ENCODE measurements at places on chromosomes 3 and 15. TPM values are rescaled to one million over a fixed set of nuclear protein-coding genes. Genes with fewer than 3 reads are reported as not detected.

The ADPGK gene
- total RNA-seq: 53.7 TPM

GRCh38 chr3:42502429-42503250, at the start of gene VIPR1:
Gene VIPR1 (plus strand): TSS chr3:42502643. CDS start chr3:42502736, 93 bp downstream.
- peaks cover 10% of the 10 kb centered on the region for H3K4me1 ChIP-seq
- peak; percentile 78 for DNase-seq
- peak within 1 kb of the TSS; percentile 72 for H3K4me3 ChIP-seq
- peaks cover 23% of the 10 kb centered on the region for H3K27me3 ChIP-seq
- H3K36me3 ChIP-seq: no peaks in the 10 kb centered on the region
- H3K27ac ChIP-seq: peak within 1 kb of the TSS; percentile 5

DNA sequence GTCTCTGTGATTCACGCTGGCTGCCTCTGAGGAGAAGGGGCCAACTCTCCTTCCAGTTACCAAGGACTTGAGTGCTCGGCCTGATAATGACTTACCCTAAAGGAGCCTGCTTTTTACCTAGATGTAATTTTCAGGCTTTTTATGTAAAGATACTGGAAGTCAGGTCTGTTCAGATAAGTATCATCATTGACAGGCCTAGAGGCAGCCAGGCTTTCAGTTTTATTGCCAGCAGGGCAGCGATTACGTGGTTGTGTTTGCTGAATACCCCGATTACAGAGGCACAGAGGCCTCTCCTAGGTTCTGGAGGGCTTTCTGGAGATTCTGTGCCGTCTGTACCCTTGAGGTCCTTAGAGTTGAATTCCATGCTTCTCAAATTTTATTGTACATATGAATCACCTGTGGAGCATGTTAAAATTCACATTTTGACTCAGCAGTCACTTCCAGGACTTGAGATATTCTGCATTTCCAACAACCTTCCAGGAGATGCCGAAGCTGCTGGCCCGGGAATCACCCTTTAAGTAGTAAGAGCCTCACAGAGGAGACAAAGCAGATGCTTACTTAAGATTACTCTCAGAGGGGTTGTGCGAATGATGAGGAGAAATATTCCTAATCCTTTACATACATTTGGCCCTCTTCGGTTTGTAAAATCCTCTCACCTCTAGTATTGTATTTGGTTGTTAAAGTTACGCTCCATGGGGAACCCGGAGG, 160.1 kb upstream of the BHLHE40 start:
- H3K36me3 ChIP-seq: no peaks in the 10 kb centered on the region
- peaks cover 10% of the 10 kb centered on the region for H3K4me1 ChIP-seq
- H3K4me3 ChIP-seq: no peak overlapping the region
- no peaks in the 10 kb centered on the region for H3K27me3 ChIP-seq

The USP13 gene
- total RNA-seq: 11.6 TPM

The MEX3B gene
- 4.6 TPM for total RNA-seq

DNA sequence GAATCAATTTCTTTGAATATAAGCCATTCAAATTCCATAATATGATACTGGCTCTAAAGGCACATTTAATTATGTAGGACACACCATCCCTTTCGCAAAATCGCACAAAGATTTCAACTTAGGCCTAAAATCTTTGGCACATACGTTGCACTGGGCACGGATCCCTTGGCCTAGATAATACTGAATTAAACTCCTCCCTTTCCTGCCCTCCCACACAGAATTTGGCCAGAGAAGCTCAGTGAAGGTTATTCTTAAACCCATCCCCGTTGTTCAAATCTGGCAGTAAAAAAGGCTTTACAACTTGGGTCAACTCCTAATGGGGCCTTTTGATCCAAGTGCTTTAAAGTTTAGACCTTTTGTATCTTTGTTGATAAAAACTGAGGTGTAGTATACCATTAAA, 247.2 kb downstream of the PTPRG start:
- no peaks in the 10 kb centered on the region for H3K27me3 ChIP-seq
- H3K4me1 ChIP-seq: peaks cover 14% of the 10 kb centered on the region
- H3K27ac ChIP-seq: no peak overlapping the region
- no peak overlapping the region for H3K4me3 ChIP-seq

GRCh38 chr3:15974647-15975046, 176.9 kb upstream of the ANKRD28 start:
- peaks cover 6% of the 10 kb centered on the region for H3K4me1 ChIP-seq
- no peaks in the 10 kb centered on the region for H3K27me3 ChIP-seq
- no peak for DNase-seq
- no peak overlapping the region for H3K27ac ChIP-seq

The FSD2 gene
- not detected for total RNA-seq

DNA sequence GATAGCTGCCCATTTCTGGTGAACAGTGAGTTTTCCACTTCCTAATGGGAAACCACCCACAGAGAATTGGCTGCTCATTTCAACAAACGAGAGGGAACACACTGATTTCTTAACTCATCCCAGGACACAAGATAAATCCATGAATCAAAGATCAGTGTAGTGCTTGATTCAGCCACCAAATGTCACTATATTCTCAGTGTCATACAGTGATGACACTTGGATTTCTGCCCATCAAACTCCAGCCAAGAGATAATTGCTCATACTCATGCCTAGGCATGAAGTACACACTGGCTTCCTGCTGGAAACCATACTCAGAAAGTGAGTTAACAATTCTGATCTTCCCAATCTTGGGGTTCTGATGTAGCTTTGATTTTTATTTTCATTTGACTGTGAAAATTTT, 35.4 kb upstream of the GRM7 start:
- H3K27ac ChIP-seq: no peak overlapping the region
- H3K27me3 ChIP-seq: no peaks in the 10 kb centered on the region
- DNase-seq: peak; percentile 5
- no peaks in the 10 kb centered on the region for H3K4me1 ChIP-seq
- no peaks in the 10 kb centered on the region for H3K36me3 ChIP-seq
- no peak overlapping the region for H3K4me3 ChIP-seq

The CADM2 gene
- total RNA-seq: not detected

- H3K4me3 ChIP-seq: no peak overlapping the region
- peaks cover 70% of the 10 kb centered on the region for H3K36me3 ChIP-seq
- no peak for DNase-seq
- H3K4me1 ChIP-seq: peaks cover 8% of the 10 kb centered on the region
- H3K27me3 ChIP-seq: no peaks in the 10 kb centered on the region
Observed at GRCh38 chr3:11300970-11301369, 28.8 kb downstream of the ATG7 start.

The APH1B gene
- 5.2 TPM for total RNA-seq

The KLHL24 gene
- 17.3 TPM for total RNA-seq

The LRRC49 gene
- 6.9 TPM for total RNA-seq

GRCh38 chr15:66797921-66798320, 95.9 kb downstream of the SMAD6 start:
- no peak for DNase-seq
- H3K4me3 ChIP-seq: no peak overlapping the region
- no peak overlapping the region for H3K27ac ChIP-seq
- H3K4me1 ChIP-seq: peaks cover 22% of the 10 kb centered on the region
- H3K27me3 ChIP-seq: no peaks in the 10 kb centered on the region

GRCh38 chr15:22939652-22940061, 40.5 kb downstream of the CYFIP1 start:
- no peak overlapping the region for H3K27ac ChIP-seq
- H3K4me3 ChIP-seq: no peak overlapping the region
- H3K27me3 ChIP-seq: no peaks in the 10 kb centered on the region
- peaks cover 4% of the 10 kb centered on the region for H3K4me1 ChIP-seq
- H3K36me3 ChIP-seq: peaks cover 76% of the 10 kb centered on the region

DNA sequence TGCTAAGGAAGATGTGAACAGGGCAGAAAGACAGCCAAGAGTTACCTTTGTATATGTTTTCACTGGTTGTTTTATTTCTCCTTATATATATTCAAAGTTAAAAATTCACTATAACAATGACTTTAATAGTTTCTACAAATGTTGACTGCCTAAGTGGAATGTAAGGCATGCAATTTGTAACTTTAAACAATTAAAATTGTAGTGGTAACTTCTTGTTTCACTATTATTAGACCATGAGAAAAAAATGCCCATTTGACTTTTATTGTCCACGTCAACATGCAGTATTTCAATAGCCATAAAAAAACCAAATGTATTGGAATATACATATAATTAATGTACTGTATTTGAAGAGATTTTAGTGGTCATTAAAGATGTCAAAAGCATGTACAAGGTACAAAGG, 340.7 kb upstream of the CBLB start:
- H3K27ac ChIP-seq: no peak overlapping the region
- H3K27me3 ChIP-seq: no peaks in the 10 kb centered on the region
- no peak for DNase-seq
- H3K4me3 ChIP-seq: no peak overlapping the region

DNA sequence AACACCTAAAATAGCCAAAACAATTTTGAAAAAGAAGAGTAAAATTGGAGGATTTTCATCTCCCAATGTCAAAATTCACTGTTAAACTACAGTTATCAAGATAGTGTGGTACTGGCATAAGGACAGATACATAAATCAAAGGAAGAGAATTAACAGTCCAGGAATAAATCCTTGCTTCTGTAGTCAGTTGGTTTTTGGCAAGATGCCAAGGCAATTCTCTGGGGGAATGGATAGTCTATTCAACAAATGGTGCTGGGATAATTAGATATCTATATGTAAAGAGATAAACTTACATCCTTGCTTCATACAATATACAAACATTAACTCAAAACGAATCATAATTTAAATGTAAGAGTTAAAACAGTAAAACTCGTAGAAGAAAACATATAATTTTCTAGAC, 57.9 kb upstream of the SELENOK start:
- no peaks in the 10 kb centered on the region for H3K36me3 ChIP-seq
- no peak overlapping the region for H3K4me3 ChIP-seq
- no peak for DNase-seq
- no peaks in the 10 kb centered on the region for H3K27me3 ChIP-seq

The ZNF860 gene
- 11.7 TPM for total RNA-seq

All from MCF 10A (cell line).